Activated CD4-positive, CD25-positive, alpha-beta regulatory T cell (primary cell): ENCODE measurements at places on chromosomes 2 and 18.

DNA sequence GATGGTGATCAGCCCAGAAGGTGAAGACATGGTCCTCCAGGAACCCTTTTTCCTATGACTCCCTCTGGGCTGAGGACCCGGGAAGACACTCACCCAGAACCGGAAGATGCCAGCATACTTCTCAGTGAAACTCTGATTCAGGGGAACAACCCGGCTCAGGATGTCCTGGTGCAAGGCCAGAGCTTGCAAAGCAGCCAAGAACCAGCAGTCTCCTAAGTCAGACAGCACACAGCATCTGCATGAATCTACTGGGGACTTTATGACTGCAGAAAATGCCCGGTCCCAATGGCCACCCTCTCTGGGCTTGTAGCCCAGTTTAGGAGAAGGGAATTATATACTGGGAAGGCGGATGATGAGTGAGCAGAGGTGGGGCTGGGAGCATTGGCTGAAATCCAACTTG is 15.3 kb downstream of the CAPN14 start:
- DNase-seq: no peak

DNA sequence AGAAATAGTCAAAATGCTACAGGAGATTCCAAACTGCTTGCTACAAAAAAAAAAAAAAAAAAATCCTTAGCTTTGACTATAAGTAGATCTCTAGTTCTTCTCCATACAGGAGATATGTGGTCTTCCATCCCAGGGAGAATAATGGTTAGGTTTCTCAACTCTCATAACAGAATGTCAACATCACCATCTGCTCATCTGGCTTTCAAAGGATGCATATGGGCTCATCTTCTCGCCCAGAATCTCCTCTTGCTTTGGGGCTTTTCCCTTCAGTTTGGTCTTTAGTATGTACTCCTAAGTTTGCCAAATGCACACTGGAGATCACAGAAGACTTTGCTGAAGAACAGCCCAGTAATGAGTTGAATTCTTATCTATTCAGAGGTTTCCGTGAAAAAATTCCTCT is 240.7 kb downstream of the NRXN1 start:
- DNase-seq: no peak

- no peak for DNase-seq
These were observed at the start of gene AQP4 for GRCh38 chr18:26865557-26865956. AQP4 (minus strand) TSS chr18:26865707; CDS start chr18:26865689, 18 bp downstream.

DNA sequence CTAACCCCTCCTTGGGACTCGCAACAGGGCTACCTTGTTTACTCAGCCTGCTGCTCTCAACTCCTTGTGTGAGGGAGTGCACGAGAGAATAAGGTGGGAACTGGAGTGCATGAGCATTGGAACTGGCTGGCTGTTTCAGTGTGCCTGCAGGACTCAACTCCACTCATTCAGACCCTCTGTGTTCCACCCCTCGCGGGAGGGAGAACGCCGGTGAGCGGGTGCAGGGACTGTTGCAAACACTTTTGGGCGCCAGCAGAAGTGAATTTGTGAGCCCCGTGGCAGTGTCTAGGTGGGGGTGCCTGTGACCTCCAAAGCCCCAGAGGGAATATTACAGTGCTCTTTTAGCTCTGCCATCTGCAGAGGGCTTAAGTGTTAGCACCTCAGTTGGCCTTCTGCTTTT is 1978.3 kb upstream of the PIK3C3 start:
- no peak for DNase-seq

GRCh38 chr2:165563468-165564225 is 94.1 kb downstream of the CSRNP3 start:
- DNase-seq: no peak

GRCh38 chr18:13893418-13893760 is 21.9 kb downstream of the MC2R start:
- no peak for DNase-seq
